ENCODE measurements at places on chromosomes 5 and 9.

GRCh38 chr5:56827049-56827448 is 11.7 kb downstream of the MAP3K1 start:
- no peak for DNase-seq

DNA sequence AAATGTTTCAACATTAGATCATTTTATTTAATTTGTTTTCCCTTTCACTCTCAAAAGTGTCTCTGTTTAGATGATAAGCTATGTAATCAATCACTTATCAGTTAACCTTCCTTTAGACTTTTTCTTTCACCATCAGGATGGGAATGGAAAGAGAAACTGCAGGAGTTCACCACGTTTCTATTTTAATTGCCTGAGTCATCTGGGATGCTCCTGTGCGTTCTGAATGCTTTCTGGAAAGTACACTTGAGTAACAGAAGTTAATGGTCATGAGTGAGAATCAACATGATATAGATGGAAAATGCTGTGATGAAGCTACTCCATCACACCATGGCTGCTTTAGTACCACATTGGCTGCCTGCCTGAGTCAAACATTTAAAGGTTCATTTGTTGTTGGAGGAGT is 783.3 kb upstream of the CDH9 start:
- DNase-seq, result no peak

DNA sequence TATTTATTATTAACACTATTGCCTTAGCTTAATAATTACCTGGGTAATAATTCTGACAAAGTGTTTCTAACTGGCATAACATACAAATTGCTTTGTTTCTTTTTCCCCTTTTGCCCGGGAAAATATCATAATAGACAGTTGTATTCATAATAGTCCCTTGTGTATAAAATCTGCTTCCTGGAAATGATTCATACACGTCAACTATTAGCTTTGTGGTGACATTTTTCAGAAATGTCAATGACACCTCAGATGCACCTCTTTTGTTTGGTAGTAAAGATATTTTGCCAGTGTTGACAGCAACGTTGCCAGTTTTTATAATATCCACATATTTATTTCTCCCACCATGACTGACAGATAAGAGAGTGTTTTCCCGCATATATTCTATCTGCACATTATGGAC is 73.0 kb downstream of the RASEF start:
- peak; percentile 13 for DNase-seq

- peak; percentile 60 for DNase-seq
These were observed 30.7 kb downstream of the GRIN3A start for GRCh38 chr9:101707721-101708120.

GRCh38 chr9:16445141-16445920 is 425.1 kb downstream of the BNC2 start:
- DNase-seq, result no peak

GRCh38 chr9:77712533-77713130 is 64.5 kb upstream of the GNA14 start:
- DNase-seq, result no peak

DNA sequence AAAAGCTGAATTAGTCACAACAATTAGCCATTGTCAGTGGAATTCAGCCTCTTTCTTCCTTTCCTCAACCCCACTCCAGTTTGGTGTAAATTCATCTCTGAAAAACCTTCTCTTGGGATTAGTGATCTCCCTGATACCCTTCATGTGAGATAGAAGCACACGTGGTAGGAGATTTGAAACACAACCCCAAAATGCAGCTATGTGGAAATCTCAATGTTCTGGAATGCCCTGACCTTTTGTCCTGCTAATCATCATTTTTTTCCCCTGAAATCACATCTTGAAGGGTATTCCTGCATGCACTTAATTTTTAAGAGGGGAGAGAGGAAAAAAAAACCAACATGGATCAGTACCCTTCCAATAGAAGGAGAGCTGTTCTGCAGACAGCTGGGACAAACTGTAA is 612.6 kb downstream of the EBF1 start:
- no peak for DNase-seq

DNA sequence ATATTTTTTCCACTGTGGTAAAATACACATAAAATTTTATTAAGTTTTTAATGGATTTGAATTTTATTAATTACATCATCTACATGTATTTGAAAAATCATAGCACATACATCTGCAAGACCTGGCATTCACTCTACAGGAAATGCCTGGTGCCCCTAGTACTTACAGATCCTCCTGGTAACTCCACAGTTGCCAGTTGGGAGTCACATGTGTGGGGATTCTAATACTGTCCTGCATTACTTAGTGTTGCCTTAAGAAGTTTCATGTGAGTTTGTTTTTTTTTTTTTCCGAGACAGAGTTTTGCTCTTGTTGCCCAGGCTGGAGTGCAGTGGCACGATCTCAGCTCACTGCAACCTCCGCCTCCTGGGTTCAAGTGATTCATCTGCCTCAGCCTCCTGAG is 18.1 kb downstream of the KDM3B start:
- no peak for DNase-seq

GRCh38 chr5:141369994-141370848 is at the start of gene PCDHGB3:
Gene PCDHGB3 (plus strand): TSS chr5:141370242. CDS start chr5:141370395, 153 bp downstream.
- no peak for DNase-seq

DNA sequence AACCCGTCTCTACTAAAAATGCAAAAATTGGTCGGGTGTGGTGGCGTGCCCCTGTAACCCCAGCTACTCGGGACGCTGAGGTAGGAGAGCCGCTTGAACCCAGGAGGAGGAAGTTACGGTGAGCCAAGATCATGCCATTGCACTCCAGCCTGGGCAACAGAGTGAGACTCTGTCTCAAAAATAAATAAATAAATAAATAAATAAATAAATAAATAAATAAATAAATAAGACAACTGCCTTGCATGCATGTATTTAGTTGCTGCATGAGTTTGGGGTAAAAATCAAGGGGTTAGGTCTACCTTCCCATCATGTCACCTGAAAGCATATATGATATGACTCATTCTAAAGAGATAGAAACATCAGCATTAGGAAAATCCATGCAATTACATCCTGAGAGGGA is 254.0 kb downstream of the ADAMTSL1 start:
- DNase-seq, result no peak

- DNase-seq, result peak; percentile 68
These were observed 140.4 kb downstream of the ESM1 start for GRCh38 chr5:54844905-54845566.

GRCh38 chr9:91151718-91152095 is 210.0 kb downstream of the AUH start:
- no peak for DNase-seq

DNA sequence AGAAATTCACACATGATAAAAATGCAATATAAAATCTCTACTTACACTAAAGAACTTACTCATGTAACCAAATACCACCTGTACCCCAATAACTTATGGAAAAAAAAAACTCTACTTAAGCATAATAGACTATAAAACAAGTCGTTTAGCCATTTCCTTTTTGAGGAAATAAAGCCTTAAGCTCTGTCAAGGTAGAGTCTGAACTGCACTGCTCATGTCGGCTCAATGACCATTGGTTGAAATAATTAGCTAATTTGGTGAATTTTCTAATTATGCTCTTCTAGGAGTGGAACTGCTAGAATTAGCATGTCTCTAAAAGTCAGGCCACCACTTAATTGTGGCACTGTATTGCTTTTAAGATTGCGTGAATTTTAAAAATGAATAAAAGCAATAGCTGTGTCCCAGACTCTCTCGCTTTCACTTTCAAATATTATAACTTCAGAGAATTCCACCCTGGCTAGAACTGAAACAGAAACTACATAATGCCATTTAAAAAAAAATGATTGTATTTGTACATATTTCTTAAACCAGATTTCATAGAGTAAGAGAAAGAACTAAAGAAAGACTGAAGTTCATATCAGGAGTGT is 113.0 kb upstream of the PCA3 start:
- no peak for DNase-seq

DNA sequence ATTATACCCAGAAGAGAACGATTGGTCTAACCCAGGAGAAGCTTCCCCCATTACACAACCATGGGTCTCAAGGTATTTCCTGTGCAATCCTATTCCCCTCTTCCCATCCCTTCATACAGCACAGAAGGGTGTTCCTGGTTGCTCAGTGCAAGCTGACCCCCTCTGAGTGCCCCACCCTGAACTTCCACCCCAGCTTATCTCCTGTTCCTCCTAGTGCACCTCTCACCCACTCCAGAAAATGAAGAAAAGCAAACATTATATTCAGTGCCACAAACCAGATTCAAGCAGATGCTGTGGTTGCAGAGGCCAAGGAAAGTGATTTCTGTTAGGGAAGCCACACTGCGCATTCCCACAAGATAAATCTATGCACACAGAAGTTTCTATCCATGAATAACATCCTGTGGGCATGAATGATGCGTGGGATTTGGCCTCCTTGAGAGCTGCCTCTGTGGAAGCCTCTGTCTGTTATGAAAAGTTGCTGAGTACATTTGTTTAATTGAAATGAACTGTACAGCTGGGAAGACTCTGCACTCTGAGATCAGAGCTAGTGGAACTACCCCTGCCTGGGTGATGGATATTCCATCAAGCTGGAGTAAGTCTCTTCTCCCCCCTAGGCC is 2.2 kb upstream of the OR2S2 start:
- no peak for DNase-seq

GRCh38 chr5:172841-173251 is 18.4 kb upstream of the LRRC14B start:
- DNase-seq, result no peak

DNA sequence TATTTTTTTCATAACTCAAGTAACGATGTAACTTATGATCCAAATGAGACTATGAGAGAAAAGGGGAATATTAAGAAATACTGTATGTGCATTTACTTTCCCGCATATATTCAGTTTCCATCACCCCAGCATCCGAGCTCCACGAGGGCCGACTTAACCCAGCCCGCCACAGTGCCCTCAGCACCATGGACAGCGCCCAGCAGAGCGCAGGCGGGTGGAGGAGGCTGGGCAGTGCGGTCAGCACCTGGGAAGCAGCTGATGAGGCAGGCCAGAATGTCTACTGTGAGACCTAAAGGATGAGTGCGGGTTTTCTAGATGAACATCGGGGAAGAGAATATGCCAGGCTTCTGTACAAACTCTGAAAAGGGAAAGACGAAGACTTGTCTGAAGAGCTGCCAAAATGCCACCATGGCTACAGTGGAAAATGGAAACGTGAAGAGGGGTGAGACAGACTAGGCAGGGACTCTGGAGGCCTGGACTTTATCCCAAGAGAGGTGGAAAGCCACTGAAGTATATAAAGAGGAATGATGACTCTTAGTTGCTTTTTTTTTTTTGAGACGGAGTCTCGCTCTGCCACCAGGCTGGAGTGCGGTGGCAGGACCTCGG is 34.5 kb upstream of the MED27 start:
- DNase-seq, result no peak

- DNase-seq, result no peak
These were observed 129.7 kb downstream of the DAB2IP start for GRCh38 chr9:121781145-121781548.

- peak; percentile 41 for DNase-seq
These were observed 431 bp downstream of the FASTKD3 start for GRCh38 chr5:7868427-7868772.

DNA sequence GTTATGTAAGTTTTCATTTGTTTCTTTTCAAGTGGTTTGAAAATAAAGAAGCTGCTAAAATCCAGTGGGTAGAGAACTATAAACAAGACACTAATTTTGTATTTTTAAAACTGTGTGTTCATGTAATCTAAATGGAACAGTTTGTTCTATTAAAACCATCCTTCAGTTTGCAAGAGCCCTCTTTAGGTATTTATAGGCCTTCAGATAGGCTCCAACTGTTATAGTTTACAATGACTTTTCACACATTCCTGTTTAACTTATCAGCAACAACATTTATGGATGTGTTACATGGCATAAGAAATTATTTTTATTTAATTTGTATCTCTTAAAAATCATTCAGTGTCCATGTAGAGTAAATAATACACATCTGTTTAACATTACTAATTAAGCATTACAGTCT is 126.7 kb upstream of the SLCO6A1 start:
- DNase-seq, result no peak

- no peak for DNase-seq
These were observed 90.4 kb downstream of the PGM5 start for GRCh38 chr9:68446836-68447235.

DNA sequence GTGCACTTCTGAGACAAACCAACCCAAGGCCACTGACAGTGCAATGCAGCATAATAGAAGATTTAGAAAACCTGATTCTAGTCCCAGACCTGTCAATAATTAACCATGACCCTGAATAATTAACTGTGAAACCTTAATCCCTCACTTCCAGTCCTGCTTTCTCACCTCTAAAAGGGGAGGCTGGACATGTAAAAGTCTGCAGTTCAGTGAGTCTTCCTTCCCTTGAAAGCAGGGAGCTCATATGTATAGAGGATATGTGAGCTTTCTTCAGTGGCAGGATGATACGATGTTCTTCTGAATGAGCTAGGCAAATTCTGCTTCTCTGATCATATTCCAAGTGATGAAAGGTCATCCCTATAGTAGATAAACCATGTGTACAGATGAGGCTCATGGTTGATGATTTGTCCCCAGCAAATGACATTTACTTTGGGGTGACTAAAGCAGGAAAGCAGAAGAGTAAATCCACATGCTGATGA is 2.9 kb downstream of the KCNV2 start:
- no peak for DNase-seq

GRCh38 chr9:31677415-31677814 is 707.0 kb upstream of the ACO1 start:
- DNase-seq, result no peak

DNA sequence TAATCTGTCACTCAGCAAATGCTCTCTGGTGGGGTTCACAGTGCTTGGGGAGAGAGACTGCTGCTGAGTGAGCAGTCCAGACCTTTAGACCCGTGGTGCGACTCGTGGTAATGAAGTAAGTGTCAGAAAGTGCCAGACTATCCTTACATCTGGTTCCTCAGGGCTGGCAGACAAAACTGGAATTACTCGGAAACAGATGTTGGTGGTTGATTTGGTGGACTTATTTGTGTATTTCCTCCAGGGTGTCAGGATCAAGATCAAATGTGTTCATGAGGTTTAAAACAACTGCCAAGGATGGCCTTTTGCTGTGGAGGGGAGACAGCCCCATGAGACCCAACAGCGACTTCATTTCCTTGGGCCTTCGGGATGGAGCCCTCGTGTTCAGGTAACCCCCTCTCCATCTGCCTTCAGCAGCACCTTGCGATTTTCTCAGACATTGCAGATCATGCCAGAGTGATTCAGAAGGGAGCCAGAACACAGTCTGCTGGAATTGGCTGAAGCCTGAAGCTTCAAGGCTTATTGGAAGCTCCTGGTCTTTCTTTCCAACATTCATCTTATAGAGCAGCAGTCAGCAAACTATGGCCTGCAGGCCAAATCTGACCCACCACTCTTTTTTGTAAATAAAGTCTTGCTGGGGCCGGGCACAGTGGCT is 105.2 kb downstream of the LIFR start:
- DNase-seq, result no peak

All from NCI-H1417 (cell line).